Bone marrow (tissue), 2 donors: ENCODE measurements at places on chromosomes 16 and 17.

DNA sequence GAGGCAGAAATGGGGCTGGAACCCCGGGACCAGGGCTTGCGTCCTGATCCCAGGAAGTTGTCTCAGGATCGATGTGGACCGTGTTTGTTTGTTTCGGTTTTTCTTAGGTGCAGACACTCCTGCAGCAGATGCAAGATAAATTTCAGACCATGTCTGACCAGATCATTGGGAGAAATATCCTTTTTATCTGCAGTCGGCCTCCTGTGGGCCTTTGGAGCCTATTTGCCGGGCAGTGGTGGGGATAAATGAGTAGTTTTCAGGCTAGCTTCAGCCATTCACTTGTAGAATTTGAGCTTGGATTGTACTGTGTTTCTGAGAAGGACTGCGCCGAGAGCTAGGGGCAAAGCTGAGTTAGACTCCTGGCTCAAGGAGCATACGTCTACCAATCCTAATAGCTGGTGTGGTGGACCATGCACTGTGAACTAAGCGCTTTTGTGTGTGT is 816 bp downstream of the HSBP1 start:
- no peak for DNase-seq

GRCh38 chr16:88170528-88170991 is 212.2 kb upstream of the ZNF469 start:
- DNase-seq = no peak

GRCh38 chr17:77959926-77960521 is 1.5 kb downstream of the TNRC6C start:
- DNase-seq = no peak

DNA sequence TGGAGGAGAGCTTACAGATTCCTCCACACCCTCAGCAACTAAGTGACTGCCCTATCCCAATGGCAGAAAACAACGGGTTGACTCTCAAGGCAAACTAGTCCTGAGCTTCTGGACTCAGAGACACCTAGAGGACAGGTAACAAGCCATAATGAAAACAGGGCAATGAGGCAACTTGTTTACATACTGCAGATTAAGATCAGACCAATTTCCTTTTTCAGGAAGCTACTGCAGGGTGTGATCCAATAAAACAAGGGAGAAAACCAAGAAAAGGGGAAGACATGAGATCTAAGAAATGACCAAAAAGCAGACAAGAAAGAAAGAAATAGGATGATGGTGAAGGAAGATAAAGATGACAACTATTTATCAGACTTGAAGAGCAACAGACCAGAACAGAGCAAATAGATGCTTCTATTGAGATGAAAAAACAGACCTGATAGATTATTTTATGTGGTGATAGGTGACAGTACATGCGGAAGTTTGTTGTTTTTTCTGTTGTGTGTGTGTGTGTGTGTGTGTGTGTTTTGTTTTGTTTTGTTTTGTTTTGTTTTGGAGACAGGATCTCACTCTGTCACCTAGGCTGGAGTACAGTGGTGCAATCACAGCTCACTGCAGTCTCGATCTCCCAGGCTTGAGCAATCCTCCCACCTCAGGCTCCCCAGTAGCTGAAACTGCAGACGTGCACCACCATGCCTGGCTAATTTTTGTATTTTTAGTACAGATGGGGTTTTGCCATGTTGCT is 120.7 kb downstream of the GAS7 start:
- no peak for DNase-seq

- DNase-seq = no peak
Observed at GRCh38 chr16:88287219-88287618, 95.5 kb upstream of the ZNF469 start.

DNA sequence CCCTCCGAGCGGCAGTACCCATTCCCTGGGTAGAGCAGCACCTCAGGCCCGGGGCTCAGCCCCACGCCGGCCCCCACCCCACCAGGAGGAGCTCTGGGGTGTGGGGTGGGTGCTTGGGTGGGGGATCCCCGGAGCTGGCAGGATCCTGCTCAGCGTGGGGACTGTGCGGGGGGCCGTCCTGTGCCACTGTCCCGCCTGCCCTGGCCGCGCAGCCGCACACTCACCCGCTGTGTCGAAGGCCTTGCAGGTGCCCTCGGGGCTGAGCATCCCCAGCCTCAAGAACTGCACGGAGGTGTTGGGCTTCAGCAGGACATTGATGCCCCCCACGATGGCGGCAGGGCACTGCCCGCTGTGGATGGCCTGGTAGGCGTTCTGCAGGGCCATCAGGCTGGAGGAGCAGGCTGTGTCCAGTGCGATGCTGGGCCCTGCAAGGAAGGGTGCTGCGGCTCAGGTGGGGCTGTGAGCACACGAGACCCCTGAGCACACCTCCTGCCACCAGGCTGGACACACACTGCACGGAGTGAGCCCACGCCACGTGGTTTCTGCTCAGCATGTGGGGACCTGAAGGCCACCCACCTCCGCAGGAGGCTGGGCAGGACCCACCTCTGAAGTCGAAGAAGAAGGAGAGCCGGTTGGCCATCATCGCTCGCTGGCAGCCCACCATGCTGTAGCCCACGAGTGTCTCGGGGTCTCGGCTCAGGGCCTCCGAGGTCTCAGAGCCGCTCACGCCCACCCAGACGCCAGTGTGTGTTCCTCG is 4.9 kb downstream of the FASN start:
- DNase-seq = no peak

DNA sequence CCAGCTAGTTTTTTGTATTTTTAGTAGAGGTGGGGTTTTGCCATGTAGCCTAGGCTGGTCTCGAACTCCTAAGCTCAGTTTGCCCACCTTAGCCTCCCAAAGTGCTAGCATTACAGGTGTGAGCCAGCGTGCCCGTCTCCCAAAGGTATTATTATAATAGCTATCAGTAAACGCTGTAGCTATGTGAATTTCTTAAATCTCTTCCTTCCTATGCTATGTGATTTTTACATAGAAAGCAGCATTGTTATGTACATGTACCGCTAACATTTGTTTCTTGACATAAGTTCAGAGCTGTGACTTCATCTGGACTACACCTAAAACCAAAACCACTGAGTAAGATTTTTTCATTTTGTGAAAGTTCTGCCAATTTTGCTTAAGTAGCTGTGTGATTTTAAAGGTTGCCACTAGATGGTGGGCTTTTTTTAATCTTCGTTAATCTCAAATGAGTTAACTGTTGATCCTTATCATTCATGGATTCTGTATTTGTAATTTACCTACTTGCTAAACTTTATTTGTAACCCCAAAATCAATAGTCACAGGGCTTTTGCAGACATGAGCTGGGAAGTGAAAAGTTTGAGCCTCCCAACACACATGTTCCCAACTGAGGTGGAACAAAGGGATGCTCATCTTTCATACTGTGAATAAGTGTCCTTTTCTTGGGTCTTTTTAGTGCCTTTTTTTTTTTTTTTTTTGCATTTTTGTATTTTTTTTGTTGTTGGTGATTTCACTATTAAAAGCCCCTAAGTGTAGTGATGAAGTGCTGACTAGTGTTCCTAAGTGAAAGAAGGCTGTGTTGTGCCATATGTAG is 21.9 kb downstream of the PRKAR1A start:
- DNase-seq = no peak

DNA sequence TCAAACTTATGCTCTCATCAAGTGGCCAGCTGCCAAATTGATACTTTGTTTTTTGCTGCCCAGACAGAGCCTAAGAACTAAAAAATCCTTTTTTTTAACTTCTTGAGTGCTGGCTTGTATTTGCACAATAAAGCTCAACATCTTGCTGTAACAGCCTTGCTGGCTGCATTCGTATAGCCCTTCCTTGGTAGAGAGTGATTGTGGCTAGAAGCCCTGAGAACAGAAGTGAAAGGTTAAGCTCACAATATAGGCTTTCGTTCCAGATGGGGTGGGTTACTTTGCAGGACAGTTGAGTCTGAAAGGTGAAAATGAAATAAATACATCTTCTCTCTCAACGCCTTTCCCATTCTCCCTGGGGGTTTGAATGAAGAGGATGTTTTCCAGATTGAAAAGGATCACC is 278.8 kb downstream of the HS3ST3B1 start:
- no peak for DNase-seq

- no peak for DNase-seq
Observed at GRCh38 chr17:71057448-71057847, 888.1 kb downstream of the KCNJ2 start.

- DNase-seq = no peak
Observed at GRCh38 chr16:19389246-19389645, 28.4 kb upstream of the TMC5 start.
